Bronchus fibroblast of lung (primary cell): ENCODE measurements at places on chromosomes 1 and 21. TPM values are rescaled to one million over a fixed set of nuclear protein-coding genes. Genes with fewer than 3 reads are reported as not detected.

Gene SPATA21
- not detected in 2 replicates for total RNA-seq

Gene URB2
- total RNA-seq, result 6.5 and 8.9 TPM in 2 replicates

Gene TTC34
- total RNA-seq, result 0.15 and 0.17 TPM in 2 replicates

Gene C4BPA
- not detected in 2 replicates for total RNA-seq

Gene NPR1
- under 0.01 and 0.15 TPM in 2 replicates for total RNA-seq
